ENCODE measurements at places on chromosomes 5 and 9.
A peak's percentile ranks its signal among the peaks of the same experiment; 100 is the strongest.

DNA sequence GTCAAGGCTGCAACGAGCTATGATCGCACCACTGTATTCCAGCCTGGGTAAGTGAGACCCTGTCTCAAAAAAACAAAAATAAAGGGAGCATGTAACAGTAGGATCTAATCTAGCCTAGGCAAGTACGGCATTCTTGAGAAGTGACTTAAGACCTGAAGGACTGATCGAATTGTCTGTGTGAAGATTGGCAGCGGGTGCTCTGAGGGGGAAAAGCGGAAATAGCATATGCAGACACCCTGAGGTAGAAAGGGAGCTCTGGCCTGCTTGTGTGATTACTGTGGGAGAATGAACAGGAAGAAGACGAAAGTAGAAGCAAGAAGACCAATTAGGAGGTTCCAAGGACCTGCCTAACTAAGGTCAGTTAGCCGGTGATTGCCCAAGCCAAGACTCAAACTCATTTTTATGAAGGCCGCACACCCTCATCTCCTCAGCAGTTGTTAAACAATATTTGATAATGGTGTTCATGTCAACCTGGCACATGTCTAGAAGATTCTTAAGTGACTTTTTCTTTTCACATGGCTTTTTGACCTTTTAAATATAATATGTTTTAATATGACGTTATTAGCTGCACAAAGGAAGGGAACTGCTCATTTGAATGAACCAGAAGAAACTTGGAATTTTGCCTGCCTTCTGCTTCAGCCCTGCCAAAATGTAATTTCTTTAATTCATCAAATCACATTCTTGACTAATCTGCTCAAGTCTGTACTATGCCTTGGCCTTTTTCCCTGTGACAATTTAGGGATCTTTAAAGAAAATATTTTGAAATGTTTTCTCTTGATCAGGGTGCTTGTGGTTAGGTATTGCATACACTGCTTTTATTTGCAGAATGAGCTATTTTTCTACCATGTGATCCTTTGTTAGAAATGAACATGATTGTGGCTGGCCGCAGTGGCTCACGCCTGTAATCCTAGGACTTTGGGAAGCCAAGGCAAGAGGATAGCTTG is 289.2 kb upstream of the DMRT1 start:
- DNase-seq = no peak

GRCh38 chr5:93072831-93073459 is 508.1 kb downstream of the NR2F1-AS1 start:
- DNase-seq = no peak

GRCh38 chr5:163913548-163913947 is 408.1 kb downstream of the MAT2B start:
- no peak for DNase-seq

DNA sequence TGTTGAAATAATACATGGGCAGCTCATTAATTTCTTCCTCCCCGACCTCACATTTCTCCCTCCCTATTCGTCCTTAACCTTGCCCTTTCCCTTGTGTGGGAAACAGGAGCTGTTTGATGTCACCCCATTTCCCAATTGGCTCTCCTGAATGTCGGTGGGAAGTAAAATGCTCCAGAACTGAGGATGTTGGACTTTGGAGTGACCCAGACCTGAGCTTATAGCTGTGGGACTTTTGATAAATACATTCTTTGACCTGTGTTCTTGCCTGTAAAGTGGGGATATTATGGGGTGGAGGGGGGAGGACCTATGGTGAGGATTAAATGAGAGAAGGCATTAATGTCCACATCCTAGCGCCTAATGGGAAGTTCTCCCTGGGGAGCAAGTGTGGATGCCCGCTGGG is 91.3 kb downstream of the ZNF618 start:
- no peak for DNase-seq

- no peak for DNase-seq
Measured at GRCh38 chr9:110258690-110259091, 2.4 kb upstream of the TXN start.

DNA sequence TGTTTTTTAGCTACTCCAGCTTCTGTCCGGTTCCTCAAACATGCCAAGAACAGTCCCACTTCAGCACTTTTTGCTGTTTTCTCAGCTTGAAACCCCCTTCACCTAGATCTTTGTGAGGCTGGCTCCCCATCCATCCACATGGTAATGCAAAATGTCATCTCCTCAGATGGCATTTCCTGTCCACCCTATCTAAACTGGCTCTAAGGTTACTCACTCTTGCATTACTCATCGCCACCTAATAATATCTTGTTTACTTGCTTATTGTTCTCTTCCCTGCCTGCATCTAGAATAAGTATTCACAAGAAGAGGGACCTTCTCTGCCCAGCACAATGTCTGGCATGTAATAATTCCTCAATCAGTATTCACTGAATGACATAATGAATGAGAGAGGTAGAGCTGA is 220.1 kb downstream of the FAM114A2 start:
- DNase-seq = no peak

- no peak for DNase-seq
Measured at GRCh38 chr9:4030751-4031150, 269.1 kb downstream of the GLIS3 start.

DNA sequence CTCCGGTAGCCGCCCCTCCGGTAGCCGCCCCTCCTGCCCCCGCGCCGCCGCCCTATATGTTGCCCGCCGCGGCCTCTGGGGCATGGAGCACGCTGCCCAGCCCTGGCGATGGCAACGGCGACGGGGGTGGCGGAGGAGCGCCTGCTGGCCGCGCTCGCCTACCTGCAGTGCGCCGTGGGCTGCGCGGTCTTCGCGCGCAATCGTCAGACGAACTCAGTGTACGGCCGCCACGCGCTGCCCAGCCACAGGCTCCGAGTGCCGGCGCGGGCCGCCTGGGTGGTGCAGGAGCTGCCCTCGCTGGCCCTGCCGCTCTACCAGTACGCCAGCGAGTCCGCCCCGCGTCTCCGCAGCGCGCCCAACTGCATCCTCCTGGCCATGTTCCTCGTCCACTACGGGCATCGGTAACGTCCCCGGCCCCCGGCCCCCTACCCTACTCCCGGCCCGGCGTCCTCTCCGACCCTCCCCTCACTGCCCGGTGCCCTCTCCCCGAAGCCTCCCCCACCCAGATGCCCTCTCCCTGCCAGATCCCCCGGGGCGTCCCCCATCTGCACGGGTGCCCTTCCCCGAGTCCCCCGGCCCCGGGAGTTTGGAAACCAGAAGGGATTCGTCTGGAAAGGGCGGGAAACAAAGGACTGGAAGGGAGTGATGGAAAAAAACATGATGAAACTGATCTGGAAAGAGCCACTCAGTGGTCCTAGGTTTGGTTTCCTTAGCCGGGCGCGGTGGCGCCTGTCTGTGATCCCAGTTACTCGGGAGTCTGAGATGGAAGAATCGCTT is 417 bp downstream of the SRD5A1 start:
- no peak for DNase-seq

DNA sequence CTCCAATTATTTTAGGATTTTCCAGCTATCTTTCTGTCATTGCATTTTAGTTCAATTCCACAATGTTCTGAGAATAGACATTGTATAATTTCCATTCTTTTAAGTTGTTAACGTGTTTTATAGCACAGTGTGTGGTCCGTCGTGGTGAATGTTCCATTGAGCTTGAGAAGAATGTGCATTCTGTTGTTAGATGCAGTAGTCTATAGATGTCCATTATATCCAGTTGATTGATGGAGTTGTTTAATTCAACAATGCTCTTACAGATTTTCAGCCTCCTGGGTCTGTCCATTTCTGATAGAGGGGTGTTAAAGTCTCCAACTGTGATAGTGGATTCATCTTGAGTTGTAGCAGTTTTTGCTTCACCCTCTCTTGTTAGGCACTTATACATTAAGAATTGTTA is 1587.7 kb upstream of the NUDT12 start:
- DNase-seq = no peak

DNA sequence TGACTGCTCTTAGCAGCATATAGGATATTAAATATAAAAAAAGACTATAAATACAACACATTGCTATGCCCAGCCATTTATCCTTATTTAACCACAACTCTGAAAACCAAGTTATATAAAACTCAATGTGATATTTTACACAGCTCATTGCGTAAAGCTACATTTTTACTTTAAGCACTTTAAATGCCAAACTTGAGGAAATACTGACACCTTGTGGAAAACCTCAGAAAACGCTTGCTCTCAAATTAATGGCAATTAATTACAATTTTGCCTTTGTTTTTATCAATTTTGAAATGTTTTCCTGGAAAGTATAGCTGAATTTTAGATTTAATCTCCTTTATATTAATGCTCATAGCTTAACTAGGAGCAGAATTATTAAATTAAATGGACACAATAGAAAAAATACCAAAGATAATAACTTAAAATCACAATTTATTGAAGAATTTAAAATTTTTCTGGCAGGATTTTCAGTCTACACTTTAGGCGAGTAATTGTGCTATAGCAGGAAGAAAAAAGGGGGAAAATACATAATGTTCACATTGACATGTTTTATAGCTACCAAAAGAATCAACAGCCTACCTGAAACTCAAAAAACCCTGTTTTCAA is 25.2 kb upstream of the PLAC8L1 start:
- DNase-seq = no peak

GRCh38 chr9:34072410-34072809 is 23.7 kb upstream of the UBAP2 start:
- no peak for DNase-seq

GRCh38 chr5:161263191-161263590 is 283.3 kb downstream of the GABRB2 start:
- DNase-seq = no peak

GRCh38 chr9:14198047-14198840 is 115.7 kb downstream of the NFIB start:
- no peak for DNase-seq

- DNase-seq = no peak
Measured at GRCh38 chr9:27425827-27426510, 98.1 kb upstream of the IFNK start.

DNA sequence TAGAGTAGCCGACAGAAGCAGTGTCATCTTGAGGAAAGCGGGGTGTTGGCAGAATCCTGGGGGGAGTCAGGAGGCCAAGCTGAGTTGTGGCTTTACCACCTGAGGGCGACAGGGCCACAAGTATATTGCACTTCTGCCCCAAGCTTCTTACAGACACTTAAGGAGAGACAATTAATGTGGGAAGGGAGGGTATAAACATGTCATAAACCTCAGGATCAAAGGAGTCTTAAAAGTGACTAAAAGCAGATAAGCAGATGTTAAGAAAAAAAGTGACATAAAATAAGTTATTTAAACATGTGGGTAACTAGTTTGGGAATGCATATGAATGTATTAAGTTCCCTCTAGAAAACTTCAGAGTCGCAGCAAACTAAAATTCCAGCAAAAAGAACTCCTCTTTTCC is 63.9 kb downstream of the ERAP1 start:
- DNase-seq = no peak

GRCh38 chr9:445033-445432 is 230.4 kb downstream of the DOCK8 start:
- no peak for DNase-seq

DNA sequence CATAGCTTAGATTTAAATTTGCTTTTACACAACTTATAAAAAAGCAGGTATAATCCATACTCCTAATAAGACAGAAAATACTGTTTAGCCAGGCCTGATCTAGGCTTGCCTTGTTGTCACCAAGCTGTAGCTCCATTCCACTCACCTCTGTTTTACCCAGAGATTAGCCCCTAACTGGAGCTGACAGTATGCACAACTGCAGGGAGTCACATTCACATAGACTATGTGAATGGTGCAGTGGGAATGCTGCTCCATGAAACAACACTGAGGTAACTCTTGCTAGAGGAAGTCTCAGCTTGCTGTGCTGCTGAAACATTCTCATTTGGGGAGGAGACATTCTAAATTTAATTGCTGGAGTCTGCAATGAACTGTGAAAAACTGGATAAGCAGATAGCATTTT is 209.1 kb downstream of the TMEM232 start:
- DNase-seq = no peak

DNA sequence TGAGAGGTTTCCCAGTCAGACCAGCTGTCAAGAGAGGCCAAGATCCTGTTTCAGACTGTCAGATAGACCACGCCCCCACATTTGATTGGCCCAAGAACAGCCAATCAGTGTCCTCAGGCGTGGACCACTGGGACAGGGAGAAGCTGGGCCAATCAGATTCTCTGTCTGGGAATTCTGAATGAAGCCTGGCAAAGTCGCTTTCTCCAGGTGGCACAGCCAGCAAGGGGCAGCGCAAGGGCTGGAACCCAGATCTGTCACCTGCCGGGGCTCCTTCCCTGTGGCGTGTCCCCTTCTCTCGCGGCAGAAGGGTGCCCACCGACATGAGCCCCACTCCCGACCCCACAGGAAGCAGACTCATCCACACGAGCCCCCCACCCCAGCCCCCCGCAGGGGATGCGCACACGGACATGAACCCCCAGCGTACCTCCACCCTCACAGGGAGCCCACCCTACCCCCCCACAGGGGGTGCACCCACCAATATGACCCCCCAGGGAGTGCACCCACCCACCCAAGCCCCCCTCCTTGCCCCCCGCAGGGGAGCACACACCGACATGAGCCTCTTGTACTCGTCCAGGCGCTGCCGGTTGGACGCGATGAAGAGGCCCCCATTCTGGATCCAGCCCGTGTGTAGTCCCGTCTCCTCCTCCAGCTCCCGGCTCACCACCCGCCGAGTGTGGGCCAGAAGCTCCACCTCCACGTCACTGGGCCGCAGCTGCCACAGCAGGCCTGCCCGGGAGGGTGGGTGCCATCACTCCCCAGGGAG is 6.1 kb downstream of the SARDH start:
- peak; percentile 51 for DNase-seq

- DNase-seq = no peak
Measured at GRCh38 chr5:145800181-145800580, 35.0 kb downstream of the PRELID2 start.

DNA sequence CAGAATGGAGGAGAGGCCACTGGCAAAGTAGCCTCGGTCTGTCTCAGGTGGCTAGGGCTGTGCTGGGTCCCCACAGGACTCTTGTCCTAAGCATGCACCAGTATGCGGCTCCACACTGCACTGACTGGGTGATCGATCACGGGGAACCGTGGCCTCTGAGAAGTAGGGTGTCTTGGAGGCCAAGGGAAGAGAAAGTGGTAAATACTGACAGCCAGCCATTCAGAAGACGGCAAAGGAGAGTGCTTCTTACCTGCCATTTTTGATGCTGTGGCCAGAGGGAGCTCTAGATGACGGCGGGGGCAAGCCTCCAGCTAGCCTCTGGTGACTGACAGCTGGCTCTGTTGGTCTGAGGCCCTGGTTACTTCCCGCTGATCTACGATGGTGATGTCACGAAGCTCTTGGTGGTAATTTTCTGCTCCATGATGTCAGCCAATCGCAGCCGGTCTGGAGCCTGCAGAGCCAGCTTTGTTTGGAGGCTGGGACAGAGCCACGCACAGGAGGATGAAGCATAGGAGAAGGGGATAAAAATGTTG is 40.4 kb upstream of the GADD45G start:
- no peak for DNase-seq

- no peak for DNase-seq
Measured at GRCh38 chr5:109943701-109944235, 254.0 kb downstream of the MAN2A1 start.

DNA sequence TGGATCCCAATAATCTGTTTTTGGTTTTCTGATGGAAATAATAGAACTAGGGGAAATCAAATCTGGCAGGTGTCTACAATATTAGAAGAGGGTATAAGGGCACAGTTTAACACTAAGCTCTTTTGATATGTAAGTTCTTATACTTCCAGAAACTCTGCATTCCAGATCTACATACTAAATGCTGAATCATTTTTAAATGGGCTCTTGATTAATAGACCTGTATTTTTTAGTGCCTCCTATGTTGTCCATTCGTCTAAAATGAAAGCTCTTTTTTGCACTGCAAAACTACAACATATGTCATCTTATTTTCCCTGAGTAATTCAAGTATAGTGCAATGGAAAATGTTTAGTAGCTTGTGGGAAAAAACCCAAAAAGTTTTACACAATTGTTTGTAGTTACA is 44.2 kb downstream of the NR6A1 start:
- DNase-seq = no peak

Data from right forelimb (tissue), 1 donor.